SK-N-SH (cell line): ENCODE measurements at places on chromosomes 7 and 10.

GRCh38 chr10:78960316-78960800 lies 108.4 kb upstream of the ZMIZ1 start:
- no peak for DNase-seq

DNA sequence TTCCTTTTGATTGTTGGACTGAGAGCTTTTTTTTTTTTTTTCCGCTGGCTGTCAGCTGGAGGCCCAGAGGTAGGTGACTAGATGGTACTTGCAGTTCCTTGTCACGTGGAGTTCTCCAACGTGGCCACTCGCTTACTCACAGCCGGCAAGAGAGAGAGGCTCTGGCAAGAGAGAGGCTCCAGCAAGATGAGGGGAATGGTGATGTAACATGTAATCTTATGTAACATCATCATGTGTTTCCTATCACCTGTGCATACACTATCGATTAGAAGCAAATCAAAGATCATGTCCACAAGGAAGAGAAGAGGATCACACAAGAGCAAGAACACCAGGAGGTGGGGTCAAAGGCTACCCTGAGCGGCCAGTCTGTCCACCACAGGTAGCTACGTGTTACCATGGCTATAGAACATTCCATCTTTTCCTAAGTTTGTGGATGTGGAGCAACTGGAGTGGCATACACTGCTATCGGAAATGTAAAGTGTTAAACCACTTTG lies 4.0 kb upstream of the BORCS7 start:
- no peak for DNase-seq

GRCh38 chr10:99995713-99996112 lies 14.0 kb downstream of the DNMBP start:
- DNase-seq: no peak

DNA sequence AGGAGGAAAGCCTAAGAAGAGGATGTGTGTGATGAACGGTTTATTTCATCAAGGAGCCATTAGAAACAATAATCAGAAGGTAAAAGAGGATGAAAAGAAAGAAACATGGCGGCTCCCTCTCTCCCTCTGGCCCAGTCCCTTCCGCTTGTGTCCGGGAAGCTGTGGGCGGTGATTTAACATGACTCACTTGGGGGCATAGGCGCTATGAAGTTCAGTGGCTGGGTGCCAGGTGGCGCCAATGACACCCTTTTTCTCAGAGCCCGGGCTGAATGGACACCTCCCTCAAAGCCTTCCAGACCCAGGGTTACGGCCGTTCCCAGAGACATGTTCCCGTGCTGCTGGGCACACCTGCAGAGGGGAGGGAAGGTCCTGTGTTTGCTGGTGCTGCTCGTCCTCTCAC lies 244.0 kb downstream of the SKAP2 start:
- DNase-seq: no peak

DNA sequence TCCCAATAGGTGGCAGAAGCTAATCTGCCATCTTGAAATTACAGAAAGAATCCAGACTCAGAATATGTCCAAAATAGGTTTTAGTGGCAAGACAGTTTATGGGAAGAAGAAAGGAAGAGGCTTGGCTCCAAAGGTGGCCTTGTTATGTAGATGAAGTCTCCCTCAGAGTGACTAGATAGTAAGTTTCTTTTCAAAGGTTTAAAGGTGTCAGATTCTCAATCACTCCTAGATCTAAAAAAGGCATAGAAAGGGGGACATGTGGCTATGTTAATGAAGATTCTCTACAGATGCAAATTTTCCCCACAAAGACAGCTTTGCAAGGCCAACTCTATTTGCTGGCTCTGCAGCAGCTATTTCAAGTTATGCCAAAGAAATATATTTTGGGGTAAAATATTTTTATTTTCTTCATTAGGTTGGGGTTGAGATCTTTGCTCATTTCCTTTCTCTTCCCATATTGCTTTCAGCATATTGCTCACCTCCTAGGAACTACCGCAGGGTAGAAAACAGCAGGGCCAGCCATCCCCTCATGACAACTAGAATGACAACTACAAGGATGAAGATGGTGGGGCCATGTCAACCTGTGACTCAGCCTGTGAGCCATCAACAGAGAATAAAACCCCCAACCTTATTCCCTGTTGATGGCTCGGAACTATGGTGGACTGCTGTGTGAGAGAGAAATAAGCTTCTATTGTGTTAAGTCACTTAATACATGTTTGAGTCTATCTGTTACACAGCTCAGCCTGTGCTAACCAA lies 274.0 kb upstream of the GALNT17 start:
- no peak for DNase-seq

GRCh38 chr10:89669985-89670384 lies 24.9 kb upstream of the PANK1 start:
- no peak for DNase-seq
